ENCODE measurements at places on chromosomes 13 and 19.

GRCh38 chr19:51194527-51195315 lies 30.2 kb upstream of the CD33 start:
- DNase-seq: no peak

DNA sequence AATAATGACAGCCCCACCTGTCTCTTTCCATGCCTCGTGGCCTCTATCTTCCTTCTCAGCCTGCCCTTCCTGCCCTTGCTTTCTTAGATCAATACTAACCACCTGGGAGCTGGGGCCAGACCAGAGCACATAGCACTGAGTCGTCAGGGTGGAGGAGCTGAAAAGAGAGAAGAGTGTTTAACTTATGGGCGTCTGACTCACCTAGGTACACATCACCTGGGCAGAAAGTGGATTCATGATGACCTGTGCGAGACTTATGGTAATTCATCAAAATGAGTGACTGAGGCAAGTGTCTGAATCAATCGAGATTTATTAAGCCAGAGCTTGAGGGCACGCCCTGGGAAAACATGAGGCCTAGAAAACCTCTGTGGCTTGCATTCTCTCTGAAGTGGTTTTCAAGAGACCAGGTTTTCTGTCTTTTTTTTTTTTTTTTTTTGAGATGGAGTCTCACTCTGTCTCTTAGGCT lies 19.2 kb downstream of the CEACAM6 start:
- peak; percentile 99 for DNase-seq

GRCh38 chr19:12411893-12412292 lies 10.8 kb upstream of the ZNF799 start:
- no peak for DNase-seq

- DNase-seq: peak; percentile 74
These were observed 95.5 kb downstream of the ANKRD10 start for GRCh38 chr13:110819203-110820014.

- peak; percentile 30 for DNase-seq
These were observed 80.0 kb downstream of the WDFY2 start for GRCh38 chr13:51663973-51664957.

- DNase-seq: no peak
These were observed 64.1 kb downstream of the ERCC5 start for GRCh38 chr13:102909971-102910370.

DNA sequence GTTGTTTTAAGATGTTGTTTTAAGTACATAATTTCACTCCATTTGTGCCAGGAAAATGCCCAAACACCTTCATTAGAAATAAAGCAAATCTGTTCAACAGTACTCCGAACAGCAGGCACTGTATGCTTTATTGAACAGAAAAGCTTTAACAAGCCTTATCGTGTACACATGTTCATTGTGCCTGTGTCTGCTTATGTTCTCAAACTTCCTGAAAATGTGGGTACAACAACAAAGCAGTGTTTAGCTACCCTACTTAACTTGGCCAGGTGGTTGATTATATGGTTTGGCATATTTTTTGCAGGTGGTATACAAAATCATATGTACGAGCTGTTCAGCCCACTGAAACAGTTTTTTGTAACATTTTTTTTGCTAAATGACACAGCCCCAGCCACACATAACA lies 718.0 kb downstream of the DACH1 start:
- DNase-seq: no peak

DNA sequence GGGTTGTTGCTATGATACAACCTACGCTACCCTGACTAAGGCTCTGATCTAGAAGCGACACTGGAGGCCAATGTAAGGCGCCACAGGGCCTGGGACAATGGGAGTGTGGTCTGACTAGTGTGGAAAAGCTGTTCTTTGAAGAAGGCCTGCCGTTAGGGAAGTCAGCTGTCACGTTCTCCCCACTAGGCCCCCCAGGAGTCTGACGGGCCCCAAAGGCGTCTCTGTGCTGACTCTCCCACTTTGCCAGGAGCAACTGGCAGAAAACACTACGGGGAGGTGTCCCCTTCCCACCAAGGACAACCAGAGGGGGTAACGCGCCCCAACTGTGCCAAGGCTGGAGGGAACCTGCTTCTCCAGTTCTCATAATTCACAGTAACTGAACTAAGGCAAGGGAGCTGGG lies 25.3 kb upstream of the EIF3G start:
- no peak for DNase-seq

DNA sequence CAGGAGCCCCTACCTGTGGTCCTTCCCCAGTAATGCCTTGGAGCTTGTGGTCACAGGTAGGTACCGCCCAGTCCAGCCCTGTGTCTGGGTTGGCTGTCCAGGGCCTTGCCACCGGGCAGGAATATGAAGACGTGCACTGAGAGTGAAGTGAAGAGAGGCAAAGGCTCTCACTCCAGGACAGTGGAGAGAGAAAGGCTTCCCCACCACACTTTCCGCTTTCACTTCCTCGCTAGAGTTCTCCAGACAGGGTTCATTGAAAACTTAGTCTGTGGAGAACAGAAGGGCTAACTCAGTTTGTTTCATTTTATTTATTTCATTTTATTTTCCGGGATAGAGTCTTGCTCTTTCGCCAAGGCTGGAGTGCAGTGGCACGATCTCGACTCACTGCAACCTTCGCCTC lies 14.2 kb downstream of the FCAR start:
- DNase-seq: no peak

DNA sequence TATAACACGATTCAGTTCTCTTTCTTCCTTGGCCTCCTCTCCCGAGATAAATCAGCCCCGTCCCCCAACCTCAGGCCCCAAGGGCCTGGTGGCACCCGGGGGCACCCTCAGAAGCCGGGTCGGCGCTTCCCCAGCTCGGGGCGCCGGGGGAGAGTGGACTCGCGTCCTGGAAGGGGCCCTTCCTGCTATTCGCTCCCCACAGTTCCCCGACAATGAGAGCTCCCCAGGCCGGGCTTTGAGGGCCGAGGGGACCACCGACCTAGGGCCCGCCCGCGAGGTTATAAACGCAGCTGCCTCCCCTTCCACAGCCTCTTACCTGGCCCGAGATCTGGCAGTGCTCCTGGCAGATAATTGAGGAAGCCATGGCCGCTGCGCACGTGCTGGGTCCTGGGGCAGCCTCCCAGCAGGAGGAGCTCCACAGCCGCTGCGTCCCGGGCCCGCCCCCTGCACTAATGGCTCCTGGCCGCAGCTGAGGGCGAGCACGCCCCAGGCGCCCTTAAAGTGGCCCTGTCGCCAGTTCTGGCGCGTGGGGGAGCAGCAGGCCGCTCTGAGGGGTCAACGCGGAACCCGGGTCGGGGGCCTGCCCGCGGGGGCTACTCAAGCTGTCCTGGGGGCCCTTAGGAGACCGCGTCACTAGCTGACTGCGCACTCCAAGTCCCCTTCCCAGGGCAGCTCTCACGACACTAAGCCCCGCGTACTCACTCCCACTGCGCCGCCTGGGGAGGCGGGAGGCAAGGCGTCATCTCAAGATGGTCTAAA lies at the start of gene SOHLH2:
Gene SOHLH2 (minus strand): TSS at position 394 of the 759 bp plus-strand sequence. CDS start 30 bp downstream, at position 364.
- no peak for DNase-seq

DNA sequence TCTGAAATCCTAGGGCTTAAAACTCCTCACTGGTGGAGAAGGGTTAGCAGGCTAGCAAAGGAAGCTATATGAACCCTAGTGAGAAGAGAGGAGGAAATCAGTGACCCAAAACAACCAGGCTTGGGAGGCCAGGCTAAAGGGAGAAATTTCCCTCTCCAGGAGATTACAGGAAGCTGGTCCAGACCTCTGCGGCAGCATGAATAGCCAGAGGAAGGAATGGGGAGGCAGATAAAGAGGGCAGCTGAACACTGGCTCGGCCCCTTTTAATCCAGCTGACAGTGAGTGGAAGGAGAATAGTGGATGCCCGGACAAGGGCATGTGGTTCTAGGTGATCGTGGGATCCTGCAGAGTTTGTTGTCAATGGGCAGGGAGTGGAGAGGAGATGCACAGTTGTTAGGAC lies 130.6 kb downstream of the COG6 start:
- DNase-seq: no peak

DNA sequence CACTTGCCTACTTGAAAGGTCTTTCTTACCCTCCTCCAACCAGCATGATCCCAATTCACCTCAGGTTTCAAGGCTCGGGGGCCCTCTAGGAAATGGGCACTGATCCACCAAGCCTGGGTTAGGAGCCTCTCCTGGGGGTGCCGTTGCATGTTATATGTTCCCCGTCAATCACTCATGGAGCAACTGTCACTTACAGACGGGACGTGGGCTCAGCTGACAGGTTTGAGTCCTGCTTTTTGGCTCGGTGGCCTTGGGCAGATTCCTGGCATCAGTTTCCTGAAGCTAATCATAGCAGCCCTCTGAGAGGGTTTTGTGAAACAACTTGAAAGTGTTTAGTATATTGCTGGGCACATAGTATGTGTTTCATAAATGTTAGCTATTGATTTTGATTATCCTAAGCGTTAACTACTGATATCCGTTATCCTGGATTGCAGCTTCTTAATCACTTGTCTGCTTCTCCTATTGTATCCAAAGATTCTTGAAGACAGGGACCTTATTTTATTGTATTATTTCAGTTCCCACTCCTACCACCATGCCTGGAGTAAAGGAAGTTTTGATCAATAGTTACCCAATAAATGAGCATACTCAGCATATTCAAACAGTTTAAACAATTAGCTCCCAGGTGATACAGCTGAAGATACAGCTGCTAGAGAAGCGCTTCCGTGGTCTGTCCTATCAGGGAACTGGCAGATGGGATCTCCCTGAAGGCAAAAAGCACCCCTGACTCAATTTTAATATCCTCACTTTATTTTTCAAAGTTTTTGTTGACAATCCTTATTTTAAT lies 57.9 kb downstream of the RFC3 start:
- no peak for DNase-seq

- no peak for DNase-seq
These were observed 2.6 kb downstream of the VMAC start for GRCh38 chr19:5907241-5907640.

- peak; percentile 25 for DNase-seq
These were observed 24.4 kb downstream of the CERS1 start for GRCh38 chr19:18871543-18871942.

DNA sequence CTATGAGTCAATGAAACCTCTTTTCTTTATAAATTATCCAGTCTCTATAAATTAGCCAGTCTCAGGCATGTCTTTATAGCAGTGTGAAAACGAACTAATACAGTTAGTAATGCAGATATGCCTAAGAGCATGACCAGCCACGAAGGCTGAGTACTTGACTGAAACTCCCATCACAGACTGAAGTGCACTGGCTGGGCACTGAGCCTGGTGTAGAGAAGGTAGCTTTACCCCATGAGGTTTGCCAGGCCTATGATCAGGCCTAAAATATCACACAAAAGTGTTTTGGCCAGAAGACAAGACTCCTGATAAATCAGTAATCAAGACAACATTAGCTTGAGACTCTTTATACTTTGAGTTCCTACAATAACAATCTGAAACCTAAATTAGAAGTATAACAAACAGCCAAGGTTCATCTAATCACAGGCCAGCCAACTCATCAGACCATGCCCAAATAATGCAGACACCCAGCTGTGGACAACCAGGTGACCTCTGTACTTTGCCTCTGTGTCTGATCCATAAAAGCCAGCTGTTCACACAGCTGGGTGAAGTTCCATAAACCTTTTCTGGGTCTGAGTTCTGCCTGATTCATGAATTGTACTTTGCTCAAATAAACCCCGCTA lies 771.8 kb upstream of the SLITRK1 start:
- no peak for DNase-seq

DNA sequence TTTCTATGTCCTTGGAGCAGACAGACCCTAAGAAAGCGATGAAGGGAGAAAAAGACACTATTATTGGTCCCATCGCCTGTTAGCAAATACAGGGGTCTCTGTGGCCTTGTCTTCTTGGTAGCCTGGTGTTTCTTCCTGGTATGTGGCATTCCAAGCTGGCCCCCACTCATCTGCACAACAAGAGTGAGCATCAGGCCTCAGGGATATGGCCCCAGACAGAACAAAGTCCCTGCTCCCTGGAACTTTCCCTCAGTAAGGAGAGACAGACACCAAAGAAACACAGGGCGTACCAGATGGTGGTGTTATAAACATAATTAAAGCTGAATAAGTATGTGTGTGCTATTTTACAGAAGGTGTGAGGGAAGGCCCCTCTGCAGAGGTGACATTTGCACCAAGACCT lies 48.2 kb upstream of the KPNA3 start:
- no peak for DNase-seq

GRCh38 chr19:44626048-44626624 lies 12.8 kb downstream of the IGSF23 start:
- DNase-seq: no peak

DNA sequence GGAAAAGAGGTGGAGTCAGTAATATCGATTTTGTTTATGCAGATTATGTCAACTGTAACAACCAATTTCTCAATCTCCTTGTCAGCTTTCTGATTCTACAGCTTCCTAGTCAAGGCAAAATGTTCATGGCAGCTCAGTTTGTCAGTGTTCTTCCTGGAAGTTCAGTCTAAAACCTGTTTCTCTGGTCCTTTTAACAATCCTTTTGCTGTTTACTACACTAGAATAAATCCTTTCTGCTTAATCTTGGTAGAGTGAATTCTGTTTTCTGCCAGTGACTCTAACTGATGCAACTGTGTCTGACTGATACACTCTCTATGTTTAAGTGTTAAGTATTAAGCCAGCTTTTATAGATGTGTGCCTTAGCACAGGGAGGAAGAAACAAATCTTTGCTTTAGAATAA lies 516.9 kb upstream of the KLF12 start:
- peak; percentile 1 for DNase-seq

DNA sequence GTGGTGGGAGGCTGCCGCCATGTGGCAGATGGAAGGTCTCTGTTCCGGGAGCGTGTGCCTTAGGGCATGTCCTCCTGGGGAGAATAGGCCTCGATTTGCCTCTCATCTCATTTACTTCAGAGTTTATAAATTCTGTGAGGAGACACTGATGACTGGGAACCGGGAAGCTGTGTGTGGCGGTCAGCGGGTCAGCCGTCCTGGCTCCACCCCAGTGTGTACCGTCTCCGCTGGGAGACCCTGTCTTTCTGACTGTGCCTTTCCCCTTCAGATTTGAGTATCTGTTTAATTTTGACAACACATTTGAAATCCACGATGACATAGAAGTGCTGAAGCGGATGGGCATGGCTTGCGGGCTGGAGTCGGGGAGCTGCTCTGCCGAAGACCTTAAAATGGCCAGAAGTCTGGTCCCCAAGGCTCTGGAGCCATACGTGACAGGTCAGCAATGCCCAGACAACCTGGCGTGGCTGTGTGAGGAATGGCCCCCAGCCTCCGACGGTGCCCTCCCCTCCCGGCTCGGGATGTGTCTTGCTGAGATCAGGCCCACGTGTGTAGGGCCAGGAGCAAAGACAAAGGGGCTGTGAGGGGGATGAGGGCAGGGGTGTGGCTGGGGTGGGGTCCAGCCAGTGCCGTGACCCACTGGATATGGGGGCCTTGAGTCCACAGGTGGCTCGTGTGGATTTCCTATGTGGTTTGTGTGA lies 21.6 kb downstream of the ATP4B start:
- no peak for DNase-seq

GRCh38 chr19:39237200-39238184 lies 7.3 kb downstream of the IFNL3 start:
- DNase-seq: peak; percentile 86

- DNase-seq: no peak
These were observed 121.7 kb downstream of the NHLRC3 start for GRCh38 chr13:39159846-39160370.

GRCh38 chr19:22708983-22709382 lies 74.9 kb downstream of the ZNF492 start:
- no peak for DNase-seq
